ENCODE measurements at places on chromosomes 7 and 10.
A peak's percentile ranks its signal among the peaks of the same experiment; 100 is the strongest.

GRCh38 chr7:33509206-33509605, 379.8 kb downstream of the BBS9 start:
- no peaks in the 10 kb centered on the region for H3K27me3 ChIP-seq
- no peaks in the 10 kb centered on the region for H3K36me3 ChIP-seq
- no peak overlapping the region for H3K4me3 ChIP-seq

DNA sequence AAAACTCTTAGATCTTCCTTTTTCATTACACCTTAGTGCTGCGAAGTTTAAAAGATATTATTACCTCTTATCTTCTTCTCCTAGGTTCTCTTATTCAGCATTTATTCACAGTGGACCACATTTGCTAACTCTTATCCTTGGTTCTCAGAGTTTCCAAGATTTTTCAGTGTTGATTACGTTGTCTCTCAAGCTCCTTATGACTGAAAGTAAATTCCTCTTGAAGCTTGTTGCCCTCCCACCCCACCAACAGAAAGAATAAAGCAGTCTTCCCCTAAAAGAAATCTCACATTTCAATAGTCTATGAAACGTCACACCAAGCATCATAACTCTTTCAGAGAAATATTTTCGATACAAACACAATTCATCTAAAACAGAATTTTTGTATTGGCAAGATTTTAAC, 362.5 kb downstream of the MAGI2 start:
- no peak for DNase-seq
- H3K4me1 ChIP-seq, result no peaks in the 10 kb centered on the region
- no peak overlapping the region for H3K27ac ChIP-seq
- no peaks in the 10 kb centered on the region for H3K36me3 ChIP-seq
- H3K27me3 ChIP-seq, result no peaks in the 10 kb centered on the region

DNA sequence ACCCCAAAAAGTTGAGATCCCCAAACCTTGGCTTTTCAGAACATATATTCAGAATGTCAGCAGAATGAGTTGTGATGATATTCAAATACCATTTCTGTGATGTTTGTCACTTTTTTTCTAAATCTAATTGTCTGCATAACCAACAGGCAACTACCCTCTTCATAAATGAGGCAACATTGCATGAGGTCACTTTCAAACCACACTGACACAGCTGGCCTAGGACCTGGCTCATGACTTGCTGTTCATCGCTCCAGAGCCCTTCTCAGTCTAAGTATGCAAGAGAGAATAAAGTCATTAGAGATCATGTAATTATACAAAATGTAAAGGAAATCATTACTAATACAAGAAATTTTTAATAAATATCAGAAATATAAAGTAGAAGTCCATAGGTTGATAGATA, 681.9 kb downstream of the GRM8 start:
- H3K4me3 ChIP-seq, result no peak overlapping the region
- no peak overlapping the region for H3K27ac ChIP-seq
- no peaks in the 10 kb centered on the region for H3K36me3 ChIP-seq
- H3K27me3 ChIP-seq, result no peaks in the 10 kb centered on the region

DNA sequence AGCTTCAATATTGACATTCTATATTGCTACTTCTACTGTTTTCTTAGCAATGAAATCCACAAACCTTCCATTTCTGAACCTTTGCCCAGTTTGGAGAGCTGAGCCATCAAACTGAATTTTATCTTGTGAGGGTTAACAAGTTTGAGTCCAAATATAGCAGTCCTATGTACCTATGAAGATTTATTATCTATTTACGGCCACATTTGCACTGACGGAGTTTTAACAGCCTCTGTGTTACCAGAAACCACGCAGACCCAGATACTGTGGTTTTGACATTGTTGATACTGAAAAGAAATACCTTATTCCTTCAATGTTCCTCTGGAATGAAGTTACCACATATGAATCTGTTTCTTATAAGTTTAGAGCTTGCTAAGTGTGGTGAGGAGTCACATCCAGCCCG, 172.6 kb downstream of the FGFR2 start:
- H3K4me3 ChIP-seq, result no peak overlapping the region
- no peaks in the 10 kb centered on the region for H3K36me3 ChIP-seq
- peak overlapping the region; percentile 47 for H3K27ac ChIP-seq
- H3K27me3 ChIP-seq, result no peaks in the 10 kb centered on the region
- no peak for DNase-seq

- H3K36me3 ChIP-seq, result no peaks in the 10 kb centered on the region
- H3K27ac ChIP-seq, result no peak overlapping the region
- DNase-seq, result no peak
- no peaks in the 10 kb centered on the region for H3K27me3 ChIP-seq
- H3K4me3 ChIP-seq, result no peak overlapping the region
These were observed 55.3 kb downstream of the SVIL start for GRCh38 chr10:29579455-29579970.
